ENCODE measurements at places on chromosomes 3 and 15.
A peak's percentile ranks its signal among the peaks of the same experiment; 100 is the strongest.

DNA sequence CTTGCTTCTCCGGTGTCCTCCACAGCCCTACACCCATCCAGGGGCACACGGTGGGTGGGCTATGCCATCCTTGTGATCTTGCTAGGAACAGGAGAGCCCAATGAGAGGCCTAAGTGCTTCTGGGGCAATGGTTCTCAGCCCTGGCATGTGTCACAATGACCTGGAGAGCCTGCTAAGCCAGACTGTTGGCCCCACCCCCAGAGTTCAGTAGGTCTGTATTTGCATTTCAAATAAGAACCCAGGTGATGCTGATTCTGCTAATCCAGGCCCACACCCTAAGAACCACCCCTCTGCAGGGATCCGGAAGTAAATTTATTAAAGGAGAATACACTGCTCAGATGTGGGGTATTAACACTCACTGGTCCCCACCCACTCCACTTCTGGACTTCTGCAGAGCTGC is 57.9 kb downstream of the RORA start:
- DNase-seq, result no peak

GRCh38 chr3:128296469-128297251 is 143.4 kb downstream of the EEFSEC start:
- DNase-seq, result no peak

- DNase-seq, result no peak
Observed at GRCh38 chr3:81886081-81886480, 124.6 kb upstream of the GBE1 start.

DNA sequence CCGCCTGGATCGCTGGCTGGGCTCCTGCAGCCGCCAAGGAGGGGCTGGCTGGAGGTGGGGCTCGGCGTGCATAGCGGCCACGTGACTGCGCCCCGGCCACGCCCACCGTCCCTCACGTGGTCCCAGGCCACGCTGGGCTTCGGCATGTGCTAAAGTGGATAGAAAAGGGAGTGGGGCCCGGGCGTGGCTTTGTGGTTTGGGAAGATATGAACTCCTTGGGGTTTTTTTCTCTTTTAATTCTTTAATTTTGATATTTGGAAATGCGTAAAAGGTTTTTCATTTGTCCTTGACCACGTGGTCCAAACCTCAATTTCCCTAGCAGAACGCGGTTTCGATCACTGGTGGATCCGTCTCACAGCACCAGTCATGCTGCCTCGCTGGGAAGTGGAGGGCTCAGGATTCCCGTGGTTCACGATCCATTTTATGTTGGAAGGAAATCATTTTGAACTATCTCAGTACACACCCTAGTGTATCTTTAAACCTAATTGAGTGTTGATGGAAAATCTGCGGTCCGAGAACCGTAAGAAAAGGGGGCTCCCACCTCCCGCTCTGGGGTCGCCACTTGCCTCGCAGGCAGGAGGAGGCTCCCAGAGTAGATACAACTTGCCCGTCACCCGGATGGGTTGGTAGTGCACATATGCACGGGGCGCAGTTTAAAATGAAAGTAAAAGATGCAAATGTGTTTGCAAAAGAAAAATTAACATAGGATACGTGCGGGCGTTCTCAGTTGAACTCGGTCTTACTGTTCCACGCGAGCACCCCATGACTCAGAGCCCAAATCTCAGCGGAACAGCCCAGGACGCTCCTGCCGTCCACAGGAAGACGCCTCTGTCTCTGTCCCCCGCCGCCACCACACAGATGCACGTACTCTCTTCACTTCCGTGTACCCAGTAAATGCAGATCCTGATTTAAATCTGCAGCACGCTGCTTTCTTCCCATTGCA is 141.9 kb downstream of the PGPEP1L start:
- peak; percentile 53 for DNase-seq

GRCh38 chr3:99931059-99931458 is 113.4 kb downstream of the CMSS1 start:
- no peak for DNase-seq

DNA sequence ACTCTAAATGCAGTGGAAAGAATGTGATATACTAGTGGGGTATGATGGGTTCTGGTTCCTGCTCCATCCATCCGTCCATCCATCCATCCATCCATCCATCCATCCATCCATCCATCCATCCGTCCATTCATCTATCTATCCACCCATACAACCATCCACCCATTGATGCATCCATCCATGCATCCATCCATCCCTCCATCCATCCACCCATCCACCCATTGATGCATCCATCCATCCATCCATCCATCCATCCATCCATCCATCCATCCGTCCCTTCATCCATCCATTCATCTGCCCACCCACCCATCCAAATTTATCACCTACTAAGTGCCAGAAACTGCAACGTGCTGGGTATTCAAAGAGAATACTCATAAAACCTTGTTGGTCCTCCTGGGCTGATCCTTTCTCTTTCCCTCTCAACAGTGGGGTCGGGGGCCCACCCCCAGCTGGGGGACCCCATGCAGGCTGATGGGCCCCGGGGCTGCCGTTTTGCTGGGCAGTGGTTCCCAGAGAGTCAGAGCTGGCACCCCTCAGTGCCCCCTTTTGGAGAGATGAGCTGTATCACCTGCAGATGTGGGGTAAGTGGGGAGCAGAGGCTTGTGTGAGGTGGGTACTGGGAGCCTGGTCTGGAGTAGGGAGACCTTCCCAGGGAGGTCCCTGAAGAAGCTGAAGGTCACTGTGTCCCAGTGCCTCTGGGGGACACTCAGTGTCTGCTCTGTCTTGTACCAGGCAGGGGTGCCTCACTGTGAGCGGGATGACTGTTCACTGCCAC is 8.5 kb downstream of the CHRD start:
- DNase-seq, result no peak

DNA sequence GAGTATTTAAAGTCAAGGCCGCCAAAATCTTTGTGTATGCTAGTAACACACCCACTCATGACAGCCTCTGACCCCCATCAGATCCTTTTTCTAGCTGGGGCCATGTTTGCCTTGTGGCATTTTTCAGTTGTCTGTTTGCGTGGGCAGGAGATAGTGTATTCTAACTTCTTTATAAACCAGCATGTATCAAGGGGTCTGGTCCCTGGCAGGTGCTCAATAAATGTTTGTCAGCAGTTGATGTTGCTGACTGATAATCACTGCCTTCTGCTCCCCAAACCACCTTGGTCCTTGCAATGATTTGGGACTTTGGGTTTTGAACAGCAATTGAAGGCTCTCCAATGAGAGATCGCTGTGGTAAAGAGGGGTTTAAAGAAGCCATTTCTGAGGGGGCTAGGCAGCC is 19.2 kb downstream of the RARB start:
- DNase-seq, result no peak

DNA sequence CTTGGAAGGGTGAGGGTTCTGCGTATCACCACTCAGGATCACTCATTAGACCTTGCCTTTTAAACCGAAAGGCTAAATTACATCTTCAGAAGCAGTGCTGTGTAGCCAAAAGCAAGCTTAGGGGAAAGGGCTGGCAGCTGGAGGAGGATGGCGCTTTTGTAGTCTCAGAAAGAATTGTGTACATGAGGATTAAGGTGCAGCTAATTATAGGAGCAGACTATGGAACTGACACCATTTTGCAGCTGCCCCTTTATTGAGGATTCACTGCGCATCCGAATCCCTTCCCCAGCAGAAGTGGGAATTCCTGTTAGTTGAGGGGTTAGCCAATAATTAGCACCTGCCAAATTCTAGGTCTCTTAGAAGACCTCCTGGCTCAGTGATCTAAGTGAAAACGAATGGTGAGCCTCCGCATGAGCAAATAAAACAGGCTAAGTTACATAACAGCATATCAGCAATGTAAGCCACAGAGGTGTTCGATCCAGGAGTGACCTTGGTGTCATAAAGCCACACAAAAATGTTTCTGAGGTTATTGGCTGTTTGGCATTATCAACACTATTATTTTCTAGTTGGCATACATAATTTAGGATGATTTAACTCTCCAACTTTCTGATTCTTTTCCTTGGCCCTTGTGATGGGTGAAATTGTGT is 42.6 kb upstream of the SEMA6D start:
- no peak for DNase-seq

GRCh38 chr3:116374901-116375300 is 70.4 kb downstream of the LSAMP start:
- DNase-seq, result no peak

DNA sequence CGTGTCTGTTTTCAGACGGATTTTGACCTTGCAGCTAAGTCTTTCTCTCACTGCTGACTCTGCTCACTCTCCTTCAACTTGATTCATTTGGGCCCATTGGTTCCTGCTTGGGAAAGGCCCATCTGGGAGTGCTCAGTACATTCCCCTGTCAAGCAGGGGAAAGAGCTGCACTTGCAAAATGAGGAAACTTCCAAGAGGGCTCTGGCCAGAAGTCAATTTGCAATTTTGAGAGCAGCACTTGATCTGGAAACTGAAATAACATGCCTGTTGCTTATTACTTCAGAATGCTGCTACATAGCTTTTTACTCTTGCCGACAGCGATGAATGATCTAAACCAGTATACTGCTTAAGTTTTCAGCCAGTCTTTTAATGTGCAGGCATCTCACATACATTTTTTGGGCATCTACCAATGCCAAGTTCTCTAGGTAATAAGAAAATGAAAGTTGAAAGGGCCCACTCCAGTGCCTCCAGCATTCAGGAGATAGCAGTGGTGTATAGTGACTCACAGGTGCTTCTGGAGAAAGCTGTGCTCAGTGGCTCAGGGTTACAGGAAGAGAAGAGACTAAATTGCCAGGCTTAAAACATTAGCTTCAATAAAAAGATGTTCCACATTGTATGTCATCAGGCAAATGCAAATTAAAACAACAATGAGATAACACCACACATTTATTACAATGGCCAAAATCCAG is 70.1 kb upstream of the RORA start:
- DNase-seq, result no peak

GRCh38 chr15:101138913-101139880 is 112.7 kb downstream of the CHSY1 start:
- no peak for DNase-seq

- no peak for DNase-seq
Observed at GRCh38 chr3:189833996-189834395, 202.8 kb downstream of the TP63 start.

All from effector CD8-positive, alpha-beta T cell (primary cell).